ENCODE measurements at places on chromosomes 3 and 15.
A peak's percentile ranks its signal among the peaks of the same experiment; 100 is the strongest.

DNA sequence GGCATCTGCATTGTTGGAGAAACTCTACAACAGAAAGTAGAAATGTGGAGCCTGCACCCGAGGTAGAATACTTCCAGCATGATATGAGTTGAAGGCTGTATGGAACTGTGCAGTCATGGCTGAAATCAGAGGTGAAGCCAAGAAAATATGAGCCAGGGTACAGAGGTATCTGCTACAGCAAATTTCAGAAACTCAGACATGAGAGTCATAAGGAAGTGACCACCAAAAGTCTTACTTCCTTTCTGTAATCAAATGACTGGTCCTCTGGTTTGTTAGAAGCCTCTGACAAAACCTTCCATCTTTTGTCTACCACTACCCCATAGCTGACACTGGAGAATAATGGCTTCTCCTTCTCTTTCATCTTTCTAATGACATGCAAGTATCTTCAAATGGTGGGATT lies 159.4 kb downstream of the TMEM108 start:
- DNase-seq, result no peak

DNA sequence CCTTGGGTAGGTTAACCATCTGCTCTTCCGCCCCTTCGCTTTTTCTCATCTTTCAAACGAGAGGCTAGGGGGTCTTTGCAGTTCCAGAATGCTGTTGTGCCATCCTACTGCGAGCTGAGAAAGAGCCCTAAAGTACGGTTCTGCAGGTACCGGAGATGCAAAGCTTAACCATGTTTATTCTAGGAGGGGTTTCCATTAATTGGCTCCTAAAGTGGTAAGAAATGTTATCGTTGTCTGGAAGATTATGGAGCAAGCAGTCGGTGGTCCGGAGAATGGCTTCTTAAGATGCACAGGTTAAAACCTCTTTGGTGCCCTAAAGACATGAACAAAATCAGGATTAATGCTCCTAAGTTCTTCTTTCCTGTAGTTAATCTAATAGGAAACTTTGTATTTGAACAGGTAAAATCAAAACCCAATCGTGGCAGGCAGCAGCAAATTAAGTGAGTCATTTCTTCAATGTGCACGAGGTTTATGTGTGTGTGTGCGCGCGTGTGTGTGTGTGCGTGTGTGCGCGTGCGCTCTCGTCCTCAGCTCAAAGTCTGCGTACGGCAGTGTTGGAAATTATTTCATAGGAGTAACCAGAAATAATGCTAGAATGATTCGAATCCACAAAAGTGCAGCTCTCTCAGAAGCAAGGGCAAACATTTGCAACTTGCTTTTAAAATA lies 772 bp downstream of the FAM81A start:
- DNase-seq, result no peak

DNA sequence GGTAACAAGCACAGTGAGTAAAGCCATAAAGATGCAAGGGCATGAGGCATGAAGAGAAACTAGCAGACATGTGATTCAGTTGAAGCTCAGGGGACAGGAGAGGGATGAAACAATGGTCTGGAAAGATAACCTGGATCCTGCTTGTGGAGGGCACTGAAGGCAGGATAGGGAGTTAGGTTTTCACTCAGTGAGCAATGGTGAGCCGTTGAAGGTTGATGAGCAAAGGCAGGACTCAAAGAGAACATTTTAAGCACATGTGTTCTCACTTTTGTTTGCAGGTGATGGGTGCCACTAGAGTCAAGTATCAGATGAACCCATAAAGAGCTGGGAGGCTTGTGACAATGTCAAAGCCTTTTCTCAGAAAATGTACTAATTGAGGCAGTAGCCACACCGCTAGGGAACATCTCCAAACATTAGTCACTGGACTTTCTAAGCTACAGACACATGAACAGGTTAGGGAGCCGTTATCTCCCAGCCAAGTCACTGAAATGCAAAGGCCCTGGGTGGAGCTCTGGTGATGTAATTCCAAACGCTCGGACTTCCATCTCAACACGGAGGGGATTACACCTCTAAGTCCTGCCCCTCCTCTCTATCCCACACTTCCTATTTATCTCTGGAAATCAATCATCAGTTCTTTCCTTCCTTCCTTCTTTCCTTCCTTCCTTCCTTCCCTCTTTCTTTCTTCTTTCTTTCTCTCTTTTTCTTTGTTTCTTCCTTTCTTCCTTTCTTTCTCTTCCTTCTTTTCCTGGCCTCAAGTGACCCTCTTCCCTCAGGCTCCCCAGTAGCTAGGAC lies 22.7 kb downstream of the KLHL6 start:
- DNase-seq, result peak; percentile 56

- no peak for DNase-seq
These were observed 9.1 kb downstream of the CIDEC start for GRCh38 chr3:9870978-9871377.

- DNase-seq, result no peak
These were observed 38.6 kb downstream of the LYZL4 start for GRCh38 chr3:42371776-42372175.
